Fibroblast of villous mesenchyme (primary cell): ENCODE measurements at places on chromosomes 6 and 20. TPM values are rescaled to one million over a fixed set of nuclear protein-coding genes. Genes with fewer than 3 reads are reported as not detected.

The NPEPL1 gene
- 23.7 and 32.5 TPM in 2 replicates for total RNA-seq

The FOXC1 gene
- 1.9 and 2.2 TPM in 2 replicates for total RNA-seq

The ACSS1 gene
- 1.6 and 3.5 TPM in 2 replicates for total RNA-seq

The NKX2-2 gene
- not detected in 2 replicates for total RNA-seq

The ADGRF1 gene
- under 0.01 TPM in 1 of 2 replicates, not detected in the other for total RNA-seq

The CRYBG1 gene
- total RNA-seq = 8.1 and 15.5 TPM in 2 replicates

The DYNLT2 gene
- 1.3 TPM in 2 replicates for total RNA-seq

The RBM39 gene
- 279 and 372 TPM in 2 replicates for total RNA-seq

The HAO1 gene
- total RNA-seq = not detected in 2 replicates

The FAM83C gene
- total RNA-seq = not detected in 2 replicates

The MUC21 gene
- not detected in 2 replicates for total RNA-seq

The PLCG1 gene
- 60.9 and 94.7 TPM in 2 replicates for total RNA-seq
